ENCODE measurements at places on chromosomes 7 and 10. TPM values are rescaled to one million over a fixed set of nuclear protein-coding genes. Genes with fewer than 3 reads are reported as not detected.

GRCh38 chr7:133676805-133677370 is 424.0 kb downstream of the EXOC4 start:
- DNase-seq, result no peak

DNA sequence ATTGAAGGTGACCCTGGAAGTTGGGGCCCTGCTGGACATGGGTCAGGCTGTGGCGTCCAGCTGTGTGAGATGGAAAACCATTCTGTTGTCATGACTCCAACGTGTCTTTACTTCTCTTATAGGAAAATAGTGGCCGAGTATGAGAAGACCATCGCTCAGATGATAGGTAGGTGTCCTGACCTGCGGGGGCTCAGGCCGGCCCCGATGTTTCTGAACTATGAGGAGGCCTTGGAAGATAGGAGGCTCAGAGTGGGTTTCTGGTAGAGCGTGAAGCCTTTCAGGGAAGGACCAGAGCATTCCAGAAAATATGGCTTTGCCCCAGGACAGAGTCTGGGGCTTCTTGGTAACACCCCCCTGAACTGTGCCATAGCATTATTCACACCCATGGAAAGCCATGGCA is 29.3 kb upstream of the BTBD16 start:
- DNase-seq, result no peak

DNA sequence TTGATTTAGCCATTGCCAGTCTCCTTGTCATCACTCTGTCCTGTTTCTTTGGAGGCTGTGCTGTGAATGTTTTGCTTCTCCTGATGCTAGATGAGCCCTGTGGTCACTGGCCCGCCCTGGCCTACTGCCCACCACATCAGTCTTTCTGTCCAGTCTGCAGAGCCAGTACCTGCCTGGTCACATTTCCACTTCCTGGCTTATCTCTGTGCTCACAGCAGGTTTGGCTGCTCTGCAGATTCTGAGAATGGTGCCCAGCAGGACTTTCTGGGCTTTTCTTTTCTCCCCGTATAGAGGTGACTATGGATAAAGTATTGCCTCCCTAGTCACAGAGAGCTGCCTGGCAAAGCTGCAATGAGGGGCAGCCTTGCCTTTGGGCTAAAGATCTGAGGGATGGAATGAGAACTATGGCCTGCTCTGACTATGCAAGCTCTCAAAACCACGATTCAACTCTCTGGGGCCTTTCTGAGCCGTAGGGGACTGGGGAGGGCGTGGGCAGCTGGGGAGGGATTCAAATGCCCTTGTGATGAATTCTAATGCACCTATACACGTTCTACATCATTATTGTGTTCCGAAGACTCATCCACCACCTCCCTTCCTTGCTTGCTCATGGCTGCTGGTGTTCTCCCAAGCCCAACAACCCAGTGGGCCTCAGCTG is 410.4 kb upstream of the NPVF start:
- no peak for DNase-seq

GRCh38 chr7:43306404-43306803 is 194.0 kb downstream of the HECW1 start:
- DNase-seq, result no peak

DNA sequence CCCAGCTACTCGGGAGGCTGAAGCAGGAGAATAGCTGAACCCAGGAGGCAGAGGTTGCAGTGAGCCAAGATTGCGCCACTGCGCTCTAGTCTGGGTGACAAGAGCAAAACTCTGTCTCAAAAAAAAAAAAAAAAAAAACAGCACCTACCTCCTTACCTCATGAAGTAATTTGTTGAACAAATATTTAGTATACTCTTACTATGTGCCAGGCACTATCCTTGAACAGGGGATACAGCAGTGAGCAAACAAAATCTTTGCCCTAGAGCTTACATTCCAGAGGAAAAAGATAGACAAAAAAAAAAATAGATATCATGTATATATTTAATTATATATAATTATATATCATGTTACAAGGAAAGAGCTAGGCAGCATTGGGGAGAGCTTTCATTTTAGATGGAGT is 36.4 kb upstream of the HERPUD2 start:
- DNase-seq, result no peak

The ITPRID1 gene
- polyA plus RNA-seq, result 0.02 TPM

- no peak for DNase-seq
These were observed 834.2 kb downstream of the LRMDA start for GRCh38 chr10:76265441-76266113.

- DNase-seq, result no peak
These were observed 377.6 kb downstream of the GPR158 start for GRCh38 chr10:25552283-25552919.

DNA sequence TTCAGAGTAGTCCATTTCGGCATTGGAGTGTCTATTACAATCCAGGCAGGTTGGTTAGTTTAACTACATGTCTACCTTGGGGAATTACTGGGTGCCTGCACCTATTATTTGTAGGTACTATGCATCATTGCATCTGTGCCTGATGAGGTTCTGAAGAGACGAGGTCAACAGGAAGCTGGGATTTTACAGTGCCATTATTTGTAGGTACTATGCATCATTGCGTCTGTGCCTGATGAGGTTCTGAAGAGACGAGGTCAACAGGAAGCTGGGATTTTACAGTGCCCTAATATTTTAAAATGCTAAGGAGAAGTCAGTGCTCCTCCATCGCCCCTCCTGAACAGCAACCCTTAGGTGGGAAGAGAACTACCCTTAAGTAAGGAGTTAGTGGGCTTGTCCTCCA is 41.7 kb downstream of the NPY start:
- DNase-seq, result no peak

DNA sequence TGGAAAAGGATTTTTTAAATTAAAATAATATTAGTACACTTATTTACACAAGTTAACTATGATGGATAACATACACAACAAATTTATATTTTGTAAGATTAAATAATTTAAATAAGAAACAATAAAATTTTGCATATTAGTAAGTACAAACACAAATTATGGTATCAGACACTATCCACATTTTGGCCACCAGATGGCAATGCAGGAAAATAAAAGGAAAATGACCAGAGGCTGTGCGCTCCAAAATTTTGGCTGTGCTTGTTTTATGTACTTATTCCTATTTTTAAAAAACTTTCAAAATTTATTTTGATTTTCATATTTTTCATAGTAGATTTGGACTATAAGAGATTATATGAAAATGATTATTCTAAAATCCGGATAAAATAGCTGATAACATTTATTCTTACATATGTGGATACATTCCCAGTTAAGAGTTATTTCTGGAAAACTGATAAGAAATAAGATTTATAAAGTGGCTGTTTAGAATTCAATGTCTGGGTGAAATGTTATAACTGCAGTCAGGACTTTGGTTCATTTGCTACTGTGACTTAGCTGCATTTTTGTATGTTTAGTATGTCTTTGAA is 274.7 kb upstream of the HGF start:
- no peak for DNase-seq

GRCh38 chr10:35213699-35214098 is 87.1 kb downstream of the CREM start:
- no peak for DNase-seq

DNA sequence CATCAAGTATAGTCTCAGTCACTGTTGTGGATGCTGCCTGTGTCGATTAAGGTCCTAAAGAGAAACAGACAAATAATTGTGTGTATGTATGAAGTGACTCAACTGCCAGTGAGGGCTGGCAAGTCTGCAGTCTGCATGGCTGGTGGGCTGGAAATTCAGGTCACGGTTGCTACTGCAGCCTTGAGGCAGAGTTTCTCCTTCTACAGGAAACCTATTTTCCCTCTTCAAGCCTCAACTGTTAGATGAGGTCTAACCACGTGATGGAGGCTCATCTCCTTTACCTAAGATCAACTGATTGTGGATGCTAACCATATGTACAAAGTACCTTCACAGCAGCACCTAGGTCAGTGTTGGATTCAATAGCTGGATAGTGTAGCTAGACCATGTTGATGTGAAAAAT is 29.9 kb downstream of the MBL2 start:
- no peak for DNase-seq

DNA sequence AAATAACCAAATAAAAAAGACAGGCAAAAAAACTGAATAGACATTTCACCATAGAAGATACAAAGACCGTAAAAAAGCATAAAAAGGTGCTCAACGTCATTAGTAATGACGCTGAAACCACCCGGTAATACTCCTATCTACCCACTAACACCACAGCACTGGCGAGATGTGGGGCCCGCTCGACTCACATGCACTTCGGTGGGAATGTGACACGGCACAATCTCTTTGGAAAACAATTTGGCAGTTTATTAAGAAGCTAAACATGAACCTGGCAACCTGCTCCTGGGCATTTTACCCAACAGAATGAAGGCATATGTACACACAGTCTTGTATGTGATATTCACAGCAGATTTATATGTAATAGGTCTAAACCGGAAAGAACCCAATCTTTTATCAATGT is 42.8 kb upstream of the NCAPG2 start:
- DNase-seq, result no peak

- DNase-seq, result no peak
These were observed 114.5 kb downstream of the CALN1 start for GRCh38 chr7:72297636-72298035.

DNA sequence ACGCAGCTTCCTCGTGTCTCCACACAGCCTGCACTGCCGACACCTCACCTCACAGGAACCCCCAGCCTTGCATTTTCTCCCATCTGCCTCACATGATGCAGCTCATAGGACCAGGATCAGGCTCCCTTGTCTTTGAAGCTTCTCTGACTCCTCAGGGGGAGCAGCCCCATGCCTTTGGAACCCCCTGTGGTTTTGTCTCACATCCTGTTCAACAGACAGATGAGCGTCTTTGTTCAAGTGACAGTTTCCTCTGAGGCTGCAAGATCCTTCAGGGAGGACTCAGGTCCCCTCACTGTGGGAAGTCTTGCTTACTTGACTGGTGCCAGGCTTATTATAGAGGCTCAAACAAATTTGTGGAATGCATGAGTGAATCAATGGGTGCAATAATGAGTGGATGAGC is 667.1 kb downstream of the INHBA start:
- DNase-seq, result no peak

GRCh38 chr7:113408999-113409398 is 290.6 kb upstream of the SMIM30 start:
- no peak for DNase-seq

DNA sequence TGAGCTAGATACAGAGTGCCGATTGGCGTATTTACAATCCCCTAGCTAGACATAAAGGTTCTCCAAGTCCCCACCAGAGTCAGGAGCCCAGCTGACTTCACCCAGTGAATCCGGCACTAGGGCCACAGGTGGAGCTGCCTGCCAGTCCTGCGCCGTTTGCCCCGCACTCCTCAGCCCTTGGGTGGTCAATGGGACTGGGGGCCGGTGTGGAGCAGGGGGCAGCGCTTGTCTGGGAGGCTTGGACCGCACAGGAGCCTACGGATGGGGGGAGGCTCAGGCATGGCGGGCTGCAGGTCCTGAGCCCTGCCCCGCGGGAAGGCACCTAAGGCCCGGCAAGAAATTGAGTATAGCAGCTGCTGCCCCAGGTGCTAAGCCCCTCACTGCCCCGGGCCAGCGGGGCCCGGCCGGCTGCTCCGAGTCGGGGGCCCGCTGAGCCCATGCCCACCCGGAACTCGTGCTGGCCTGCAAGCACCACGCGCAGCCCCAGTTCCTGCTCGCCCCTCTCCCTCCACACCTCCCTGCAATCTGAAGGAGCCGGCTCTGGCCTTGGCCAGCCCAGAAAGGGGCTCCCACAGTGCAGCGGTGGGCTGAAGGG is 1113.8 kb upstream of the LRRTM3 start:
- peak; percentile 55 for DNase-seq

GRCh38 chr10:53183733-53184132 is 411.1 kb upstream of the MBL2 start:
- no peak for DNase-seq

DNA sequence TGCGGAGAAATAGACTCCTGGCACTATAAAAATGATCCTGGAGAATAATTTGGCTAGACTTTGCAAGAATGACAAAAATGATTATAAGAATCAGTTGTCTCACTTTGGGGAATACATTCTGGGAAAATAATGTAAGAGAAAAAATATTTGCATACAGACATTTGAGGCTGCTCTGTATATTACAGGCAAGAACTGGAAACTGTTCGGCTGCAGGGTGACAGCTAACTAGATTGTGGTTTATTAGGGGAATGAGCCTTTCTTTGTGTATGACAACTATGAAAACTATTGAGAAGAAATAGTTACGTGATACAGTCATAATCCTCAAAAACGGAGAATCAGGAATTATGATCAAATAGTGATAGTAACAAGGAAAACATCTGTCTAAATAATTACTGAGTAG is 8.6 kb downstream of the TRIM56 start:
- DNase-seq, result no peak

The DNAJC12 gene
- 35.5 TPM for polyA plus RNA-seq

DNA sequence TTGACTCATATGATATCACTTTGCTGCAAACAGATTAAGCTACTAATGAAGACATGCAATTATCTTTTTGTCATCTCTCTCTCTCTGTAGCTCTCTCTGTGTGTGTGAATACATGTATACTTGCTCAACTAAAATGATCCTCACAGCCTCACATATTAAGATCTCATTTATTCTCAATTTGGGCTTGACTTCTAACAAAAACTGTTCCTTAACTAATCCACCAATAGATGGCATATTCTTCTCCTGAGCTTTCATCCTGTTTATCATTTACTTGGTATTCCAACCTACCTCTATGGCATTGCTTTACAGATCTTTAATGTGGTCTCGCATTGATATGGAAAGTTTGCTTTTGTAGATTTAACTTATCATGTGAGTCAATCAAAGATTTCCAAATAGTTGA is 540.4 kb downstream of the CNTNAP2 start:
- no peak for DNase-seq

DNA sequence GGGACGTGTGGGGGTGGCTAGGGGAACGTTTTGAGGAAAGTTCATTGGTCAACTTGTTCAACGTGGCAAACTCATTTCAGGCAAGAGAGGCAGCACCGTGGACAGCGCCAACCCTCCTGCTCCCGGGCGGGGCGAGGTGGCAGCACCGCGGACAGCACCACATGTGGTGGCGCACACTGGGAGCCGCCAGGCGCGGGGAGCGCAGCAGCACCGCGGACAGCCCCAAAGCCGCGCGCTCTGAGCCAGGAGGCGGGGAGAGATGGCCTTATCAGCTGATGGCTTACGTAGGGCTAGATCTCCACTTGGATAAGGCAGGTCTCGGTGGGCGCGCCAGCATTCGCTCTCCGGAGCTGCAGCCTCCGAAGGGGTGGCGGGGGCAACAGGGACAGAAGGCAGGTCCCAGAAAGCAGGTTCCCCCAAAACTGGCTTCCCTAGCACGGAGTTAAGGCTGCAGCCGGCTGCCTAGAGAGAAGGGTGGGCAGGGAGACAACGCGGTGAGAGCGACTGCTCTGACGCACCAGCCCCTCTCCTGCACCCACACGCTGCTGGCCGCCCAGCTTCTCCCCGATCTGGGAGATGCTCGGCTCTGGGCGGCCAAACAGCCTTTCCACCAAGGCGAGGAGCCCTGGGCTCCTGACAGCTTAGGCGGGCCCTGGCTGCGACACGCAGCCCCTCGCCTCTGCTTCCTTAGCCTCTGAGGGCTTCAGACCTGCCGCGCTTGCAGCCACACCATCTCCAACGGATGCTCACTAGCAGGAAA is at the start of gene HTR5A:
Gene HTR5A, plus strand, starts transcription at position 333 of the 760 bp plus-strand sequence. CDS start 576 bp downstream, outside the sequence.
- DNase-seq, result peak; percentile 74

DNA sequence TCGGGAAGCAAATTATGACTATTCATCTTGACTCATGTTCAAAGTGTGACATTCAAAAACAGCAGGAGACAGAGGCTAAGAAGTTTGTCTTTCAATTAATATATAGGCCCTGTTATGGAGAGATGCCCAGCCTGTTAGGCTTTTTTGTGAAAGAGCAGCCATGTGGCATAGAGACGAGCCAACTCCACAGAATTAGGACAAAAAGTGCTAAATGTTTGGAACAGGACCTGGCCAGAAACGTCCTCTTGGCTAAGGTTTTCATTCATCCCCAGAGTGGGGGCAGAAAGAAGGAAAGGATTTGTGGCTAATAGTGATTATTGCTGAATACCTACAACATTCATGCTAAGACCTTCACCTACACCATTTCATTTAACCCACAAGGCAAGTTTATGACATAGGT is 324.7 kb upstream of the NPVF start:
- no peak for DNase-seq

Measured in pancreas (tissue), 10 donors.